ENCODE measurements at places on chromosomes 13 and 19.

- no peak for DNase-seq
Observed at GRCh38 chr13:113974304-113975281, 717 bp upstream of the C13orf46 start.

GRCh38 chr13:24861617-24862362 is 97.8 kb downstream of the RNF17 start:
- DNase-seq: no peak

GRCh38 chr13:94351292-94351990 is 128.0 kb downstream of the DCT start:
- no peak for DNase-seq

DNA sequence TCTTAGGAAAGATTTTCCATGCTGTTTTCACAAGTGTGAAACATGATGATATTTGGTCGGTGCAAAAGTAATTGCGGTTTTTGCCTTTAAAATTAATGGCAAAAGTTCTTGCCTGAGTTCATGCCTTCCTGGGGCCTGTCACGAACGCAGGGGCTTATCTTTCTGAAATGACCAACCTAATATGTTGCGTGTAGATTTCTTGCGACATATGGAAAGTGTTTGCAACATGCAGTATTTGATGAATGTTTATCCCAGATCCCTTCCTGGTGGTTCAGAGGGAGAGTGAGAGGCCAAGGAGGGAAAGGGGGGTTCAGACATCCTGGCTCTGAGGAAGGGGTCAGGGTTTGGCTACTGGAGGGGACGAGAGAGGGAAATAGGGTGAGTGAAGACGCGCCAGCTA is 72.0 kb downstream of the TEX29 start:
- no peak for DNase-seq

DNA sequence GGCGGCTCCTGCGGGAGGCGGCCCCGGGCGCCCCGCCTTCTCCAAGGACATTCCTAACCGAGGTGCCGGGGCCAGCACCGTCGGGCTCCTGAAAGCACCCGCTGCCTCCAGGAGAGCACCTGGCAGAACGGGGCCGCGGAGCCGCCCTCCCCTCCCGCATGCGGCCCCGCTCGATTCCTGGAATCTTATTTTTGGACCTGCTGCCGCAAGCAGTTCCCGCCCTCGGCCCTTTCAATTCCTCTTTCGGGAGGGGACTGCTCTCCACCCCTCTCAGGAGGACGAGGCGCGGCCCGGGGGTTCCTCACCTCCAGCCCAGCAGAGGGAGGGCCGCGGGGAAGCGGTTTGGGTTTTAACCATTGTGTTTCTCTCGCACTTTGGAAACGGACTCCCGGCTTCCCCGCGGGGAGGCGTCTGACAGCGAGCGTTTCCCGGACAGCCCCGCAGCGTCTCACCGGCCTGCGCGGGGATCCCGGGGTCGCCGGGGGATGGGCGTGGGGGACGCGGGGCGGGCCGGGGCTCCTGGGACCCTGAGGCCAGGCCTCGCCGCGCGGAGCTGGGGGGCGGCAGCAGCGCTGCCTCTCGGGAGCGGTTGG is 849 bp downstream of the GAS6 start:
- DNase-seq: no peak

DNA sequence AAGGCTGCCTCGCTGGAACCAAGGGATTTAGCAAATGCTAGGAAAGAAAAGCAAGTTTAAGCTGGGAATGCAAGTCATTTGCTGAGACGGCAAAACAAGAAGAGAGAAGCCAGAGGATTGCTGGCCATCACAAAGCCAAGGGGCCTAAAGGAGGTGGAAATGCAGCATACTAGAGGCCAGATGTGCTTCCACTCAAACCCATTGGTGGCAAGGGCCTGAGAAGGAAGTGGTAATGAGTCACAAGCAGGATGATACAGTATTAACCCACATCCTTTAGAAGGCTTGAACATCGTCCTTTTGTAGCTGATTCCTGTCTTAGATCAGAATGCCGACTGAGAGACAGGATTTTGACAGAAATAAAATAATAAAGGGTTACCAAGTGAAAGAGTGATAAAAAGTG is 68.2 kb downstream of the ITGBL1 start:
- no peak for DNase-seq

DNA sequence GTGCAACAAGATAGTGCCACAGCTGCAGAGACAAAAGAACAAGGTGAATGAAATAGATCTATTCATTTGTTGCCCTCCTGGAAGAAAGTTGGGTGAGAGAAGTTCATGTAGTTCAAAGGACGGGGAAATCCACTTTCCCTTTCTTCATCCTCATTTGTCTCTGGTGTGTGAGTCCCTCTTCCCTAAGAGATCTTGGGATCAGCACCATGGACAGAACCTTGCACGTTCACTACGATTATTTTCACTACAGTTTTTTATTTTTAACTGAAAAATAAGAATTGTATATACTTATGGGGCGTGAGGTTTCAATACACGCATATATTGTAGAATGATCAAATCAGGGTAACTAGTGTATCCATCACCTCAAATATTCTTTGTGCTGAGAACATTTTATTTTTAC is 29.2 kb downstream of the NLRP5 start:
- DNase-seq: no peak

DNA sequence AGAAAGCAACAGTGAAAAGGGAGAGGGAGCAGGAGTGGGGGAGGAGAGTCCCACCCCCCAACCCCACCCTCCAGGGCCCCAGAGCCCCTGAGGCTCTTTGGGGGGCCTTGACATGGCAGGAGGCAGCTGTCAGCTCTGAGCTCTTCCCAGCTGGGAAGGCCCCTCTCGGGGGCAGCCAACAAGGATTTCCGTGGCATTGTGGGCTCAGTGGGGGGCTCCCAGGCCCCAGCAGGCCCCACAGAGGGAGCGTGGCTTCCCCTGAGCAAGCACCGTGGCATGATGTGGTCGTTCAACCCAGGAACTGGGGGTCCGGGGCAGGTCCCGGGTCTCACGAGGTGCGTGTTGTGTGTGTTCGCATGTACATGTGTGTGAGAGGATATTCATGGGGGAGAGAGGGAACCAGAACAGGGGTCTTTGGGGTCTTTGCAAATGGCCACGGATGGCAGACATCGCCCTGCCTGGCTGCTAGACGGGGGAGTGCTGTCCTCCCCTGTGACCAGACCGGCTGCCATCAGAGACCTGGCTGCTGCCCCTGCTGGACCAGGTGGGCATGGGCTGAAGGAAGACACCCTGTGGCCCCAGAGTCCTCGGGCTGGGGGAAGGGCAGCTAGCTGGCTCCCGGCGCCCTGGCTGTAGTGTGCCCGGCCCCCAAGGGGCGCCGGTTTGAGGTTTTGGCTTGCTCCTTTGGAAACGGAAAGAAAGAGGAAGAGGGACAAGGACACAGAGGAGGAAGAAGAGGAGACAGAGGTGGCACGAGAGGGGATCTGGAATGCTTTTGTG is 3.7 kb upstream of the AKAP8L start:
- DNase-seq: no peak

GRCh38 chr19:33090179-33090578 is 9.2 kb downstream of the GPATCH1 start:
- DNase-seq: no peak

DNA sequence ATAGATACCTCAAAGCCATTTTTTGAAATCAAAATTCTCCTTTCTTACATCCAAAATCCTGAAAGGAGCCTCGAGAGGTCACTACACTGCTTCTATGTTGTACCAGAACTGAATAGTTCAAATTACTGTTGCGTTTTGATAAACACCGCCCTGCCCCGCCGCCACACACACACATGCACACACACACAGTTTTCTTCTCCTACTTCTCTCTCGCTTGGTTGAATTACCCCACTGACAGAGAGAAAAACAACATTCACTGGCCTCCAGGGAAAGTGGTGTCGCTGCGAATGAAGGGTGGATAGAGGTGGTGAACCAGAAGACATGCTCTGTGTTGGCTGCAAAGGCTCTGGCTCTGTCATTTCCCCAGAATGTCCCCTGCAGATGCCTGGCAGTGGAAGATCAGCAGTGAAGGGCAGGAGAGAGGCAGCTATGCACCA is 183.4 kb upstream of the RFC3 start:
- no peak for DNase-seq

GRCh38 chr19:4534836-4535658 is at the start of gene PLIN5:
Gene PLIN5, minus strand, starts transcription at chr19:4535224. Its CDS starts 1,150 bp downstream, at chr19:4534074.
- DNase-seq: peak; percentile 78

DNA sequence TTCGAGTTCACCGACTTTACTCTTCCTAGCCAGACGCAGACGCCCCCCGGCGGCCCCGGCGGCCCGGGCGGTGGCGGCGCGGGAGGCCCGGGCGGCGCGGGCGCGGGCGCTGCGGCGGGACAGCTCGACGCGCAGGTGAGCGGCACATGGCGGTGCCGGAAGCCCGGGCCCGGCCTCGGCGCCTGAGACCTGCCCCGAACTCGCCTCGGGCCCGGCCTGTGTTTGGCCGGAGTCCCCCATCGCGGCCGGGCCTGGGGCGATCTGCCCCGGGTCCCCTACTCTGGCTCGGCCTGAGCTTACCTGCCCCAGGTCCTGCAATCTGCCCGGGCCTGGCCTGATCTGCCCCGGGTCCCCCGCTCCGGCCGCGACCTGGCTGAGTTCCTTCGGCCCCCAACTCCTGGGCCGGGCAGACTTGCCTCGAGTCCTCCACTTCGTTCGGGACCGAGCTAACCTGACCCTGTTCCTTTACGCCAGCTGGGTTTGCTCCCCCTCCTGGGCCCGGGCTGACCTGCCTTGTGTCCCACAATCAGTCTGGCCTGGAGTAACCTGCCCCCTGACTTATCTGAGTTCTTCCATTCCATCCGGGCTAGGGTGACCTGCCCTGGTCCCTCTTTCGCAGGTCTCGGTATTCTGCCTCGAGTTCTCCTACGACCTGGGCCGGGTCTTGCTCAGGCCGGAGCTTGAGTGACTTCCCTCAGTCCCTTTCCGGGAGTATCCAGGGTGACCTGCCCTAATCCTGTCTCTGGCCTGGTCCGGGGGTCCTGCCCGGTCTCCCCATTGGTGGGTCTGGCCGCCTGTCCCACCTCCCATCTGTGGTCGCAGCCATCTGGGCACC is 764 bp downstream of the UPF1 start:
- no peak for DNase-seq

DNA sequence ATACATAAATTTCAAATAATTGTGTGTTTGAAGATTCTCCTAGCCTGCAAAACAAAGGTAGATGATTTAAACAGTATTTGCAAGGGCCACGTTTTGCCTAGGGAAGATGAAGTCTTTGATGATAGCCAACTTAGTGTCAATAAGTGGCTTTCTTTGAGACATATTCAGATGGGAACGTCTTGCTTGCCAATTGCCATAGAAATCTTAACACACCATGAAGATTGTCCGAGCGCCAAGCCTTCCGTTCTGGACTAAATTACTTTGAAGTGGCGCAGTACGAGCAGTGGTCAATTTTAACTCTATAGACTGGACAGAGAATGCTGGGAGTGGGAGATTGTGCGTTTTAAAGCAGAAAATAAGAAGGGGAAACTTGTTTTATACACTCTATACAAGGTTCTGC is 9.9 kb downstream of the ZIC5 start:
- no peak for DNase-seq

GRCh38 chr13:73985783-73986182 is 148.4 kb downstream of the KLF12 start:
- no peak for DNase-seq

DNA sequence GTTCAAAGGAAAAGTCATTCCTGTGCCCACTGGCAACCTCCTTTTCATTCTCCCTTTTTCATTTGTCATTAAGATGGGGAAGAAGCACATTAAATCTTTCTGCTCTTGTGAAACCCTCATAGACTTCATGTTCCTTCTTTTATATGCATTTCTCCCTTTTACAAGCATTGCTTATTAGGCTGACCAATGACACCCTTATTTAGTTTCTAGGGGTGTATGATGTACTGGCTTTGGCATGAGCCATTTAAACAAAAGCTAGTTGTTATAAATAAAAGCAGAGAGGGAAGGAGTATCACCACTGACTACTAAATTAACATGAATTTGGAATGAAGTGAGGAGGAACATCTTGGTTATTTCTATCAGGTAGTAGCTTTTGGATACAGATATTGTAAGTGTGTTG is 68.2 kb upstream of the PCDH9 start:
- no peak for DNase-seq

- no peak for DNase-seq
Observed at GRCh38 chr19:55546822-55547614, 1.7 kb upstream of the SBK3 start.

- DNase-seq: no peak
Observed at GRCh38 chr13:77477299-77477848, 58.1 kb upstream of the SCEL start.

- no peak for DNase-seq
Observed at GRCh38 chr19:2703691-2704216, 1.3 kb upstream of the GNG7 start.

GRCh38 chr19:6772028-6772865 is at the start of gene VAV1:
Gene VAV1, plus strand, starts transcription at chr19:6772708. Its CDS starts 100 bp downstream, at chr19:6772808.
- DNase-seq: no peak

DNA sequence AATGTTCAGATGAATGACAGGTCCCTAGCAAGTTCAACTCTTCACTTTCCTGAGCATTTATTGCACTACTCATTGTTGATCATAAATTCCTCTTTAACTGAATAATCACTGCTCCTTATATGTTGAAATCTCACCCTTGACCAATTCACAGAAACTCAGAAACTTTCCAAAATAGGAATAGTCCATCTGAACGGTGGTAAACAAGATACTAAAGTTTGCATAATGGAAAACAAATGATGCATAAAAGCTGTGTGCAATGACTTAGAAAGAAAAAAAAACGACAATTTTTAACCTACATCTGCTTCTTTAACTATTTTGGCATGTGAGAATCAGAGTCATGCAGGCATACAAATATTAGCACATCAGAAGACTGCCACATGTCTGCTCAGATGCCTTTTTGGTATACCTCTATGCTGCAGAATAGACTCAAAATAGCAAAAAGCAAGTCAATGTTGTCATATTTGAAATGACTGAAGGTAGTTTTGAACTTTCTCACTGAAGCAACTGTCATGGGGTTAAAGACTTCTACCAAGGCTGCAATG is 34.8 kb downstream of the SLC10A2 start:
- DNase-seq: no peak

- DNase-seq: peak; percentile 74
Observed at GRCh38 chr13:22278336-22278929, 607.6 kb downstream of the FGF9 start.

DNA sequence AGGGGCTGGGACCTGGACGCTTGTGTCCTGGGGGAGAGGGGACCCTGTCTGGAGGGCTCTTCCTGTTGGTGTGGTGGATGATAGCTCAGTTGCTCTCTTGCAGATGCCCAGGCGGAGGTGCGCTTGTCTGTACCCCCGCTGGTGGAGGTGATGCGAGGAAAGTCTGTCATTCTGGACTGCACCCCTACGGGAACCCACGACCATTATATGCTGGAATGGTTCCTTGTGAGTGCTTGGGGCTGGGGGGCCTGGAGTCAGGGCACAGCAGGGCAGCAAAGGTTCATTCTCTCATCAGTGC is 2.2 kb downstream of the BCAM start:
- DNase-seq: no peak

Data from NCI-H748 treated with DMSO at 0.1 percent for 48 hours (cell line).